ENCODE measurements at places on chromosomes 11 and 22.

DNA sequence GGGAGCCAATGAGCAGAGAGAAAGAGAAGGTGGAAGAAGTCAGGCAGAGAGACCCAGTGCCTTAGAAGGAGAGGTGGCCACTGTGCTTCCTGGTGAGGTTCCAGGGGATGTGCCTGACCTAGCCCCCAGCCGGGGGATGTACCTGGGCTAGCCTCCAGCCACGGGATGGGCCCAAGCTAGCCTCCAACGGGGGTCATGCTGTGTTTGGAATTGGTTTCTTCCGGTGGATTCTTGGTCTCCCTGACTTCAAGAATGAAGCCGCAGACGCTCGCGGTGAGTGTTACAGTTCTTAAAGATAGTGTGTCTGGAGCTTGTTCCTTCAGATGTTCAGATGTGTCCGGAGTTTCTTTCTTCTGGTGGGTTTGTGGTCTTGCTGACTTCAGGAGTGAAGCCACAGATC is 6.9 kb upstream of the SMIM38 start:
- DNase-seq, result no peak

DNA sequence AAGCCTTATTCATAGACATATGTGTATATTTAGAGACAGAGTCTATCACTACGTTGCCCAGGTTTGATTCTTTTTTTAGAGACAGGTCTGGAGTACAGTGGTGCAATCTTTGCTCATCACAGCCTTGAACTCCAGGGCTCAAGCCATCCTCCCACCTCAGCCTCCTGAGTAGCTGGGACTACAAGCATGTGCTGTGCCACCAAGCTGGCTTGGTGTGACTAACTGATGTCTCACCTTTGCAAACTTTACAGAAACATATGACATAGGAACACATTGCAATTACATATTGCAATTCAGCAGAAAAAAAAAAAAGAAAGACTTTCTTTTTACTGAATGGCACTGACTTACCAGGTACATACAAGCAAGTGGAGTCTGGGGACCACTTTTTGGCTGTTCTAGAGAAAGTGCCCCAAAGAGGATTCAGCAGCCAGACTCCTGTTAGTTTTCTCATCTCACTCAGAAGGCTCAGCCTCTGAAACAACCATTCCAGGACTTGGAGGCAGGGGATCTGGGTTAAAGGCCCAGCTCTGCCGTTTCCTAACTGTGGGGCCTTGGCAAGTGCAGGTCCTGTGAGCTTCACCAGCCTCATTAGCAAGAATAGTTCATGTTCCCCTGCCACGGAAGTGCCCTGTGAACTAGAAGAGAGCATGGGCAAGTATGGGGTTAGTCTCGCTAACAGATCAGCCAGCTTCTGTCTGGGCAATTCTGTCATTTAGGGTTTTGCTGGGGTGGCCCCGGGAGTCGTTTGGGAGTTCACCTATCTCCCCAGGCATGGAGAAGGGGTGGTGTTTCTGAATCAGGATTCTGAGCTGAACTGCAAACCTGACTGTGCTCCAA is 11.3 kb upstream of the NFAM1 start:
- no peak for DNase-seq

DNA sequence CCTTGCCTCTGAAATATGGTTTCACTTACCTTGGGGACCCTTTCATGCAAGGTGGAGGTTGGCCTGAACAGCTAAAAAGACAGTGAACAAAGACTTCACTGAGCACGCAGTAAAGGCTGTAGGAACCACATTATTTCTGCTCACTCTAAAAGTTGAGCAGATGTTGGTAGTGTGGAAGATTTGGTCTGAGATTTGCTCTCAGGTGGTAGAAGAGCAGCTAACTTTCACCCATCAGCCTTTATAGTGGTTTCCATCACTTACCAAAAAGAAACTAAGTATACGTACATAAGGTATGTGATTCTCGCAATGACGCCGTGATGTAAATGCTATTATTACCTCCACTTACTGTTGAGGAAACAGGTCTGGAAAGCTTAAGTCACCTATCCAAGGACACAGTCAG is 47.3 kb downstream of the PRR5L start:
- no peak for DNase-seq

GRCh38 chr22:44714703-44715350 is 12.8 kb downstream of the PRR5 start:
- DNase-seq, result no peak

GRCh38 chr22:31742115-31742514 is 7.8 kb downstream of the PRR14L start:
- no peak for DNase-seq

GRCh38 chr11:11189506-11189905 is 163.5 kb downstream of the CSNK2A3 start:
- DNase-seq, result no peak

- DNase-seq, result no peak
Observed at GRCh38 chr22:41913842-41914534, 886 bp downstream of the SHISA8 start.
